ENCODE measurements at places on chromosomes 3 and 15.

- no peak for DNase-seq
Measured at GRCh38 chr15:31020542-31020941, 29.1 kb upstream of the MTMR10 start.

DNA sequence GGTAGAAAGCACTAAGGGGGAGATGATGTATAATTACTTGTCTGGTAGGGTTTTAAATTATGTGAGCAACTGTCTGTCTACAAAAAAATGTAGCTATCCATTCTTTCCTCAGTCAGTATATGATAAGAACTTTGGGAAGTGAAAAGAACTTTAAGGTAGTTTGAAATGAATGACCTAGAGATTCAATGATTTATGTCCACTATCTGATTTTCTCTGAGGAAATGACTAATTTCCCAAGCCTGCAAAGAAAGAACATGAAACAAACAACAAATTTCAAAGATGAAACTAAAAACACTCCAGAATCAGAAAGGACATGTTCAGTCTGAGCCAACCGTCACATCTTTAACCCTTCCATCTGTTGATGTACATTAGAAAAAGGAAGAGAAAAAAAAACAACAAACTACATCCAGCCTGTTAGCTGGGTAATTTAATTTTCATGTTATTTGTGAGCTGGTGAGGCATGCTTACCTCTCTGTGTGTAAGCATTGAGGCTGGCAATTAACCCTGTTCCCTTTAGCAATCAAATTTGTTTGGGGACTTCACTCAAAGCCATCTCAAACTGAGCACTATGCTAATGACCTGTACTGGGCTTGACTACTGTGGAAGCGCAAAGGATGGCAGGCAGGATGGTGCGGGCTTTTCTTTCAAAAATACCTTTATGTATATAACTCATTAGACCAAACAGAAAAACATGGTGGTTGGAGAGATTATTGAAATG, 220.1 kb downstream of the TUSC7 start:
- DNase-seq, result no peak

DNA sequence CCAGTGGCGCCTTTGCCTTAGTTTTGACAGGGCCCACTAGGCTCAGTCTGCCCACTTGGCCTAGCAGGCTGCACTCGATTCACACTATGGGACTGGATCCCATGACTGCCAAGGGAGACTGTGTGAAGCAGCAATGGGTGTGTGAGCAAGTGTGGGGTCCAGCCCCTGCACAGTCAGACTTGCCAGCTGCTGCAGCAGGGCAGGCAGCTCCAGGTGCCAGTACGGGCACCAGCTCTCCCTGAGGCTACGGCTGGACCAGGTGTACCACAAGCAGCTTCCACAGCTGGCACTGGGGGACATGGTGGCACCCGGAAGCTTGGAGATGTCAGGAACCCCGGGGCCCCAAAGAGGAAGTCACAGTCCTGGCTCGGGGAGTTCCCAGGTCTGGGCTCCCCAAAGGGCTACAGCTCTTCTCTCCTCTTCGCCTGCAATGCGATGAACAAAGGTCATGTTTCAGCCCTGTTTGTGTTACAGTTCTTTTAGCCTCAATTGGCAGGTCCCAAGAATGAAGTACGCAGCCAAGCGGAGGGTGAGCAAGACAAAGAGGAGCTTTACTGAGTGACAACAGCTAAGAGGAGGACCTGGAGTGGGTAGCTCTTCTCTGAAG, 67.1 kb downstream of the PIK3CB start:
- DNase-seq, result no peak

- no peak for DNase-seq
Measured at GRCh38 chr3:43455233-43455632, 166.6 kb downstream of the ANO10 start.

DNA sequence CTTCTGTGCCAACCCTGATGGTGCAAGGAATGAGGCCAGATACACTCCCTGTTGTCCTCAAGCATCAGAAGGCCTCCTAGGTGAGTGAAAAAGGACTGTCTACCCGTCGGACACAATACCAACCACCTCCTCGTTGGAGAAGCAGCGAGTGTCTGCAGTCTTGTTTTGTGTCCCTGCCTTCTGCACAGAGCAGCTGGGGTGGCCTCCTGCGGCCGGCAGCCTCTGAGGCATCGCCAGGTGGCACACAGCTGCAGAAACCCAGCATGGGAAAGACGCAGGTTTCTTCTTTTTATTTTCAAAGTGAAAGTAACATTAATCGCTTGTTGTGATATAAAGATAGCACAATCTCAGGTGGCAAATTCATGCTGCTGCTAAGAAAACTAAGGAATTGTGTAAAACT, 509.9 kb downstream of the OCA2 start:
- no peak for DNase-seq

GRCh38 chr15:25391971-25392721, 46.7 kb downstream of the UBE3A start:
- no peak for DNase-seq

DNA sequence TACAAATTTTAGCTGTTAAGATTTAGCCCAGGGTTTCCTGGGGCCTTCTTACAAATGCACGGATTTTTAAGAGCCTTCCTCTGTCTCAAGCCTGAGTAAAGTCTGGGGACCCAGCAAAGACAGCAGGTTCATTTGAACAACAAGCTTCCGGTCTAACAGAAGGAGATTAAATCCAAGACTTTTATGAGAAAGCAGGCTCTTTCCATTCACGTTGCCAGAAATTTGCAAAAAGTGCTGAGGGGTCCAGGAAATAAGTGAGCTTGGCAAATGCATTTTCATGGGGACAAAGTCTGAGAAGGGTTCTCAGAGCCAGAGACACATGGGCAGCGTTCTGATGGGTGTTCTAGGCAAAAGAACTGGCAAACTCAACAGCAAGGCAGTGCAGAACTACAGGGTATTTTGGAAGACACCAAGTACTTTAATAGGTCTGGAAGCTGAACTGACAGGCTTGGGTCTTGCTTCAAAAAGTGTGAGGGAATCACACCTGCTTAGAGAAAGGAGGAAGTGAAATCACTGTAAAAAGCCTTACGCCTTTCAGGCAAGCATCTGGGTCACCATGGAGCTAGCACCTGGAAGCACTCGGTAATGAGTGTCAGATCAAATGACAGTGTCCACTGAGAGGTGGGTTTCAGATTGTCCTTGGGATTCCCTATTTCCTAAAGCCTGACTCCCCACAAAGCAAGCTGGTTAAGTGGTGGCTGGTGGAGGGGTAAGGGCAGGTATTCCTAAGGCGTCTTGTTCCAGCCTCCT, 115.8 kb upstream of the ARHGEF3 start:
- no peak for DNase-seq
